ENCODE measurements at places on chromosomes 12 and 14.

- DNase-seq: no peak
Measured at GRCh38 chr14:74670726-74671411, 42.0 kb downstream of the AREL1 start.

GRCh38 chr14:61098721-61099120 lies 117.7 kb downstream of the SLC38A6 start:
- no peak for DNase-seq

DNA sequence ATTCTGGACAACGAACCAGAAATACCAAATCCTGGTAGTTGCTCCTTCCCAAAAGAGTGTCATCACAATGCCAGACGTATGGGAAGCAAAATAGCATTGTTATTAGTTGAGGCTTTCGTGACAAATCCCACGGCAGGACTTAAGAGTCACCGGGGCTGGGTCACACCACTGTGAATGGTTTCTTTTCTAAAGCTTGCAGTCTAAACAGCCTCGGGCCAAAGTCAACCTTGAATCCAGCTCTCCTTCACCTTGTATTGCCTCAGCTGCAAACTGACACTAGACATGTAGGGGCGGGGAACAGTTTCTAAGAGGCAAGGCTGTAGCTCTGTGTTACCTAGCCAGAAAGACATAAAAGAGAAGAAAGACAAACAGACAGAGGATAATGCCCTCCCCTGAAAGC lies 734.8 kb downstream of the MED13L start:
- no peak for DNase-seq

- DNase-seq: no peak
Measured at GRCh38 chr12:6333029-6333428, 8.8 kb downstream of the TNFRSF1A start.

DNA sequence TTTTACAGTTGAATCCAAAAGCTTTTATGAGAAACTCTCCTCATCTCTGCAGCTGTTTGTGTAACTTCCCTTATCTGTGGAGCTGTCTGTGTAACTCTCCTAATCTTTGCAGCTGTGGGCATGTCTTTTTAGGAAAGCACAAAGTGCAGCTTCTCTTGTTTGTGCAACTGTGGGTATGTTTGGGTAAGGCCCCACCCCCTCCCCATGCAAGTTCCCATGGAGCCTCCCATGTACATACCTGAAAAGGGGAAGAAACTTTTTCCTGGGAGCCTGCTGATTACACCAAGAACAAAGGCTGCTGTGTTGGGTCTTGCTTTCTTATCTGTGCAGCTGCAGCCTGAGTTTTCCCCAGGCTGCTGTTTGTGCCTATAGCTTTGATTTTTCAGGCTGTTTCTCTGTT lies 42.7 kb upstream of the CDKN3 start:
- no peak for DNase-seq

DNA sequence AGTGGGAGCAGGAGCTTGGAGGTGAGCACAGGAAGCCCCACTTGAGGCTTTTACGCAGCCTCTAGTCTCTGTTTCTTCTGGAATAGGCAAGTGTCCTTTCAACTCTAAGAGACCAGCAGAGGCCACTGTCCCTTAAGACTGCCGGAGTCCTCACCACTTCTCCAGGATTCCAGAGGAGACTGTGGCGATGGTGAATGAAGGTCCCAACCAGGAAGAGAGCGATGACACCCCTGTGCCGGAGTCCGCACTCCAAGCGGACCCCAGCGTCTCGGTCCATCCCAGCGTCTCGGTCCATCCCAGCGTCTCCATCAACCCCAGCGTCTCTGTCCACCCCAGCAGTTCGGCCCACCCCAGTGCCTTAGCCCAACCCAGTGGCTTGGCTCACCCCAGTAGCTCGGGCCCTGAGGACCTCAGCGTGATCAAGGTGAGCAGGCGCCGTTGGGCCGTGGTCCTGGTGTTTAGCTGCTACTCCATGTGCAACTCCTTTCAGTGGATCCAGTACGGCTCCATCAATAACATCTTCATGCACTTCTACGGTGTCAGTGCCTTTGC lies 442 bp downstream of the FLVCR2 start:
- no peak for DNase-seq

DNA sequence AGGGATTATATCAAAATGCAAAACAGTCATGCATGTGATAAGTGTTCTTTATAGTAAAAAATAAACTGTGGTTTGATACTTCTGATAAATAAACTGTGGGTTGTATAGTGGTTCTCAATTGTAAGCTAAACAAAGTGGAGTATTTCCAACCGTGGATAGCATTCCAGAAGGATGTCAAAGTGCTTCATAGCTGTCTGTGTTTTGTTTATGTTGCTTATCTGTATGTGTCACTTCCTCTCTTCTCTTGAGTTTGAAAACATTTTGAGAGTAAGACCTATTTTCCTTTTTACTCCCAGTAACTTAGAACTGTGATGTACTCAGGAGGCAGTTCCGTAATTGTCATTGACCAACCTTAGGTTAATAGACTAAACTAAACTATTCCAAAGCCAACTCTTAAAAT lies 415.8 kb downstream of the TMTC2 start:
- DNase-seq: no peak

DNA sequence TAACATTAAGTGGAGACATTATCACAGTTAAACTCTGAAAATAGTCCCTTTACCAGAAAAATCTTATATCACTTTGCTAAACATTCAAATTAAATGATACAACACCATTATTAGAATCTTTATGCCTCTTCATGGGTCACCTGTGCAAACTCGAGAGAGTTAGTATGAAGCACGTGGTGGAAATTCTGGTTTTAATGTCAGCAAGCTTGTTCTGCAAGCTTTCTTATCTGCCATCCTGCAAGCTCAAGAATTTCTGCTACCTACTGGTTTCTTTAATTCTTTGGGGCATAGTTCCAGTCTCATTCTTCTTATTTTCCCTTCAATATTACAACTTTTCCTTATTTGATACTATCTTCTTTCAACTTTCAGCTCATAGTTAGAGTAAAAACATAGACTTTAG lies 868 bp downstream of the CATSPERB start:
- no peak for DNase-seq

Measured in CD4-positive, CD25-positive, alpha-beta regulatory T cell (primary cell).